ENCODE measurements at places on chromosomes 12 and 14. TPM values are rescaled to one million over a fixed set of nuclear protein-coding genes. Genes with fewer than 3 reads are reported as not detected.
A peak's percentile ranks its signal among the peaks of the same experiment; 100 is the strongest.

The LRFN5 gene
- not detected for total RNA-seq

GRCh38 chr14:85296456-85297210 lies 233.3 kb upstream of the FLRT2 start:
- DNase-seq, result no peak

- DNase-seq, result no peak
Observed at GRCh38 chr12:128797119-128798118, 26.3 kb downstream of the SLC15A4 start.

GRCh38 chr12:38544330-38545066 lies 227.9 kb downstream of the ALG10B start:
- no peak for DNase-seq

The MYF6 gene
- total RNA-seq, result not detected

DNA sequence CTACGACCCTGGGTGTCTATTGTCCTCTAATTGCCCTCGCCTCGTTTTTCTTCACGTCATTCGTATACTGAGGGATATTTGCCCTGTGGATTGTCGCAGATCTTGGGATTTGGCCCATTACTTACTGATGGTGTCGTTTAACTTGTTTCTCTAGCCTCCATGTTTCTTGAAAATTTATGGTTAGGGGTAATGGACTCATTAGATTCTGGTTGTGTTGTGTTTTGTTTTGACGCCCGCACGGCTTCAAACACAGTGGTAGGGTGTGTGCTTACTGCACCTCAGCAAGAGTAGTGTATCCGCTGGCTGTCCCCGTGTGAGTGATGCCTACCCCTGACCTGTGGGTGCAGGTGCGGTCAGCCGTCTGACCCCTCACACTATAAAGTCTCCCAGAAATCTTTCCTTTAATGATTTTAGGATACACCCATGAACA lies 874 bp upstream of the RNU6-8 start:
- peak; percentile 6 for DNase-seq

- DNase-seq, result no peak
Observed at GRCh38 chr14:57287745-57288144, 19.0 kb downstream of the AP5M1 start.

The CCDC38 gene
- total RNA-seq, result not detected

The RTN1 gene
- not detected for total RNA-seq

DNA sequence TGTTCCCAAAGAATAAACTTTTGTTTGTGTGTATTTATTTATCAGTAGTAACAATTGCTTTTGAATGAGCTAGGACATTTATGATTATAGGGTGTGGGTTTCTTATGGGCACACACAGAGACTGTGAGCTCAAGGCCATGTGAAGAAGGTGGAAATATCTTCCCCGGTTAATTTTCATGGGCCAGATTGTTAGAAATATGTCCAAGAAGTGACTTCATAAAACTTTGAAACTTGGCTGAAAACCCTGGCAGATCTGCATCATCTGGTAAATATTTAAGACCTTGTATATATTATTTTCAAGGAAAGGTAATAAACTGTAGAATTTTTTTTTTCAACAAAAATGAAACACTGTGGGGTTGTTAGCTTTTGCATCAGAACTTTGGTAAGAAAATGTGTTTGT lies 53.5 kb upstream of the RNU6-8 start:
- no peak for DNase-seq

- DNase-seq, result peak; percentile 40
Observed at GRCh38 chr12:99455350-99456035, 192.1 kb upstream of the GARIN6 start.

The DNAI7 gene
- total RNA-seq, result 0.47 TPM

- no peak for DNase-seq
Observed at GRCh38 chr12:105384916-105385535, 54.5 kb downstream of the C12orf75 start.

DNA sequence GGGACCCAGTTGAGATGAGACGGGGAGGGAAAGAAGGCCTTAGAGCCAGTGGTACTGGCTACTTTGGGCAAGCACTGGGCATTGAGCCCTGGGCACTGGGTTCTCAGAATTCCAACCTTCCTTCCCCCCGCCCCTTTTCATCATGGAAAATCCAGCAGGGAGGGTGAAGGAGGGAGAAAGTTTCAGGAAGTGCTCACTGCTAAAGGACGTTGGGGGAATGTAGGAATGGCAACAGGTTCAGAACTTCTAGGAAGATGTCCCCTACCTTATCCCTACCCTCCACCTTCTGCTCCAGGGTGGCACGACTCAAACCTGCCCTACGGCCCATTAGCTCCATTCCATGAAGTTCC lies 4.2 kb upstream of the TNS2 start:
- no peak for DNase-seq

GRCh38 chr12:75366629-75367028 lies 24.3 kb upstream of the GLIPR1L2 start:
- no peak for DNase-seq

GRCh38 chr14:92675421-92675820 lies 73.0 kb downstream of the LGMN start:
- no peak for DNase-seq
